Peyer's patch (tissue), 4 donors: ENCODE measurements at places on chromosomes 7 and 10. TPM values are rescaled to one million over a fixed set of nuclear protein-coding genes. Genes with fewer than 3 reads are reported as not detected.

MYOZ1 gene
- not detected for total RNA-seq

DNA sequence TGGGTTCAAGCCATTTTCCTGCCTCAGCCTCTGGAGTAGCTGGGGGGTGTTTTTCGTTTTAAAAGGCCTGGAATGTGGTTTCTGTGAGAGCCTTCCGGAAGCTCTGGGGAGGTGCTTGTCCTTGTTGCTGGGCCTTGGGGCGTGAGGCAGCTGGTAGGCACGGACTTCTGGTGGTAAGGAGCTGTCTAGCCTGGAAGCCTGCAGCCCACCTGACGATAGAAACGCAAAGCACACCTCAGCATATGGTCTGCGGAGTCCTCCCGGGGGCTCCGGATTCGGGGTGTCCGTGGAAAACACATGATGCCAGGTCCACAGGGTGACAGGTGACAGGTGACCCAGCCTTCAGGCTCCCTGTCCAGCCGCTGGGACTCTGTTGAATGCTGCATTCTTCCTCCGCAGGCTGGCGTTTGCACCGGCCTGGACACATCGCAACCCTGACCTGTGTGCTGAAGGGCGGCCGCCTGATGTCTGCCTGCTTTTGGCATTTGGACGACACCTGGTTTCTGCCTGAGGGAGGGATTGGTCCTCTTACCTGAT is 37.3 kb downstream of the INPP5A start:
- no peaks in the 10 kb centered on the region for H3K36me3 ChIP-seq
- H3K27me3 ChIP-seq: no peaks in the 10 kb centered on the region
- peaks cover 43% of the 10 kb centered on the region for H3K4me1 ChIP-seq
- H3K4me3 ChIP-seq: no peak overlapping the region
- peak; percentile 46 for DNase-seq
- H3K27ac ChIP-seq: no peak overlapping the region

ZNF425 gene
- total RNA-seq: 2.5 TPM

GRCh38 chr7:99127636-99128035 is 16.3 kb downstream of the SMURF1 start:
- H3K4me3 ChIP-seq: no peak overlapping the region
- DNase-seq: no peak
- no peak overlapping the region for H3K27ac ChIP-seq

DNA sequence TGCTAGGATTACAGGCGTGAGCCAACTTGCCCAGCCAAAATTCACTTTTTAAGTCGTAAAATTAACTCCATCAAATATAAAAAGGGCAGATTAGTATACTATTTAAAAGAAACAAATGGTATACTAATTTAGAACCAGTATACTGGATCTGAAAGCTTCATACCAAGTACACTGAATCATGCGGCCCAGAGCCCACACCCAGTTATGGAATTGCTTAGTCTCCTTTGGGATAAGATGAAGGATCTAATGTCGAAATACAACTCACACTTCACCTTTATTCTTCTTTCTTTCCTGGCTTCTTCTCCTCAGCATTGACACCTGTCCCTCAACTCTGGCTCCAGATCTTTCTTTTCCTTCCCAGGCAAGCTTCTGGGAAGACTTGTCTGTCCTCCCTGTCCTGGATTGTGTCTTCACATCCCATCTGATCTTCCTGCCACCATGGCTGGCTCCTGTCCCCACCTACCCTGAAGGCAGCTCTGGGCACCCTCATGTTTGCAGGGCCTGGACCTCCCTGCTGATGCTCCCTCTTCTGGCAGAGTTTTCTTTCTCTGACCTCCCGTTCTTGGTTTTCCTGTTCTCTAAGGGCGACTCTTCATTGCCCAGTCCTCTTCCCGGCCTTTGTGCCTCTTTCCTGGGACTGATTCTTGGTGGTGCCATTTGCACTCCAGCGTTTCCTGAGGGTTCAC is 57.8 kb upstream of the CTBP2 start:
- no peak overlapping the region for H3K27ac ChIP-seq
- no peaks in the 10 kb centered on the region for H3K36me3 ChIP-seq
- DNase-seq: no peak
- no peaks in the 10 kb centered on the region for H3K27me3 ChIP-seq
- no peaks in the 10 kb centered on the region for H3K4me1 ChIP-seq
- no peak overlapping the region for H3K4me3 ChIP-seq

SPDYE5 gene
- total RNA-seq: not detected

TAS2R3 gene
- 6.3 TPM for total RNA-seq

DNA sequence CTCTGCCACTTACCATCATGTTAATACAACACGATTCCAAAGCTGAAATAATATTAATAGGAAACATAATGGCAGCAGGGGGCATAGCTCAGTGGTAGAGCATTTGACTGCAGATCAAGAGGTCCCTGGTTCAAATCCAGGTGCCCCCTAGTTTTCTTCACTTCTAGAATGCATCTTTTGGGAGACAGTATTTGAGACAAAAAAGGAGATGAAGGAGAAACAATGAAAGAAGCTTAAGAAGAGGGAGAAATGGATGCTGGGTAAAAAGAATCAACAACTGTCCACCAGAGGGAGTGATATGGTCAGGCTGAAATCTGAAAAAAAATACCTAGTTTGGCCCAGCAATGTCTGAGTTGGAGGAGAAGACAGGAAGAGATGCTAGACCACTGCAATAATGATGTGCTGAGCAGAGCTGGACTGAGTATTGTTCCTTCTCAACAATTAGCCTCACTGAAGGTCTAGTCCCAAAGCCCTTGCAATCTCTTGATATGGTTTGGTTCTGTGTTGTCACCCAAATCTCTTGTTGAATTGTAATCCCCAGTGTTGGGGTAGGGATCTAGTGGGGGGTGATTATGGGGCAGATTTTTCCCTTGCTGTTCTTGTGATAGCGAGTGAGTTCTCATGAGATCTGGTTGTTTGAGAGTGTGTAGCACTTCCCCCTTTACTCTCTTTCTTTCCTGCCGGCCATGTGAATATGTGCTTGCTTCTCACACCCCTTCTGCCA is 48.3 kb downstream of the ZNF783 start:
- H3K27ac ChIP-seq: no peak overlapping the region
- no peaks in the 10 kb centered on the region for H3K27me3 ChIP-seq
- H3K36me3 ChIP-seq: no peaks in the 10 kb centered on the region
- no peak for DNase-seq
- H3K4me1 ChIP-seq: no peaks in the 10 kb centered on the region

DNA sequence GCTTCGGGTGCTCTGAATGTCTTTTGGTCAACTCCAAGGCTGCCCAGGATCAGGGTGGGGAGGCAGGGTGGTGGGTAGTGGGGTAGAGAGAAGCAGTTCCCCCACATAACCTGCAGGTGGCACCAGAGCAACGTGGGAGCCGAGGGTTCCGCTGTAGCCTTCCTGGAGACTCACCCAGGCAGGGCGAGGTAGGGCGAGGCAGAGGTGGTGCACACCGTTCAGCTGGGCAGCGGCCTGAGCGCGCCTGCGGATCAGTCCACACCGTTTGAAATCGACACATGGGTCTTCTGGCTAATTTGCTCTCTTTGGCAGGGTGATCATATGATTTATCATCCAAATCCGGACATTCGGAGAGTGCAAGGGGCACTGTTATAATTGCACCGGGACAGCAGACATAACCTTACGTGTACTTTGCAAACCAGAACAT is 41.4 kb upstream of the MAP3K8 start:
- DNase-seq: peak; percentile 60
- no peak overlapping the region for H3K4me3 ChIP-seq
- H3K27me3 ChIP-seq: no peaks in the 10 kb centered on the region
- no peaks in the 10 kb centered on the region for H3K36me3 ChIP-seq

- no peak overlapping the region for H3K4me3 ChIP-seq
- no peaks in the 10 kb centered on the region for H3K4me1 ChIP-seq
- H3K27ac ChIP-seq: no peak overlapping the region
- DNase-seq: no peak
- H3K36me3 ChIP-seq: no peaks in the 10 kb centered on the region
- H3K27me3 ChIP-seq: no peaks in the 10 kb centered on the region
Measured at GRCh38 chr10:20955355-20955893, 58.3 kb upstream of the NEBL start.

GRCh38 chr7:21128062-21128817 is 299.6 kb upstream of the SP4 start:
- H3K4me1 ChIP-seq: no peaks in the 10 kb centered on the region
- no peak for DNase-seq
- no peak overlapping the region for H3K4me3 ChIP-seq
- H3K27me3 ChIP-seq: no peaks in the 10 kb centered on the region
- no peak overlapping the region for H3K27ac ChIP-seq

DGKI gene
- total RNA-seq: 0.35 TPM

SPRN gene
- not detected for total RNA-seq

GIMAP5 gene
- total RNA-seq: 47.0 TPM

DNA sequence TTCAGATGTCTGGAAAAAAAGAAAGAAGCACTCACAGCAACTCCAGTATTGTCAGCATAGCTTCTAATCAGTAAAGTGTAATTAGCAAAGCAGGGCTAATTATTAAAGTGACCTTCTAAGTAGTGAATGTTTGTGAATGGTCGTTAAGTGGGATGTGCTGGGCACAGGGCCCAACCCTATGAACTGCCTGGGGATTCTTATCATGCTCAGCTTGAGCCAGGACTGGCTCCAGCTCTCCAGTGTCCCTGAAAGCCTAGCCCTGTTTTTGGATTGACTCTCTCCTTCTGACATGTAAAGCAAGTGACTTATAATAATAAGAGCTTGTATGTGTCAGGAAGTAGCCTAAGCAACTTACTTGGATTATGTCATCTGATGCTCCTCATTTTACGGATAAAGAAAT is 9.5 kb upstream of the TBX20 start:
- no peak for DNase-seq
- H3K4me1 ChIP-seq: no peaks in the 10 kb centered on the region
- H3K27ac ChIP-seq: no peak overlapping the region
- no peak overlapping the region for H3K4me3 ChIP-seq
- no peaks in the 10 kb centered on the region for H3K36me3 ChIP-seq

DNA sequence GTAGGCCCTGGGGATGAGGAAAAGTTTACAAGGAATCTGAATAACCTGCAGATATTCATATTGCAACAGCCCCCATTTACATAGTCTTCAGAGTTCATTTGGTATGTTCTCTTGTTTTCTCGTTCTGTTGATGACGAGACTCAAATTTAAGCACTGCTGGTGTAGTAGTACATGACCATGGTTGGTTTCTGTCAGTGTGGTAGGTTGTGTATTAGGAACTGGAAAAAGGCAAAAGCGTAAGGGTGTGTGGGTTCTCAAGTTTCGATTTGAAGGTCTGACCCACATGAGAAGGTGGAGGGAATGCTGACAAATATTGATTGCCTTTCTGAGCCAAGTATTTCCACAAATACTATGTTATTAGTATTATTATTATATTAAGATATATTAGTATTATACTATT is 151.7 kb downstream of the AUTS2 start:
- peaks cover 7% of the 10 kb centered on the region for H3K4me1 ChIP-seq
- H3K4me3 ChIP-seq: no peak overlapping the region
- H3K36me3 ChIP-seq: no peaks in the 10 kb centered on the region
- no peaks in the 10 kb centered on the region for H3K27me3 ChIP-seq
- no peak overlapping the region for H3K27ac ChIP-seq

DNA sequence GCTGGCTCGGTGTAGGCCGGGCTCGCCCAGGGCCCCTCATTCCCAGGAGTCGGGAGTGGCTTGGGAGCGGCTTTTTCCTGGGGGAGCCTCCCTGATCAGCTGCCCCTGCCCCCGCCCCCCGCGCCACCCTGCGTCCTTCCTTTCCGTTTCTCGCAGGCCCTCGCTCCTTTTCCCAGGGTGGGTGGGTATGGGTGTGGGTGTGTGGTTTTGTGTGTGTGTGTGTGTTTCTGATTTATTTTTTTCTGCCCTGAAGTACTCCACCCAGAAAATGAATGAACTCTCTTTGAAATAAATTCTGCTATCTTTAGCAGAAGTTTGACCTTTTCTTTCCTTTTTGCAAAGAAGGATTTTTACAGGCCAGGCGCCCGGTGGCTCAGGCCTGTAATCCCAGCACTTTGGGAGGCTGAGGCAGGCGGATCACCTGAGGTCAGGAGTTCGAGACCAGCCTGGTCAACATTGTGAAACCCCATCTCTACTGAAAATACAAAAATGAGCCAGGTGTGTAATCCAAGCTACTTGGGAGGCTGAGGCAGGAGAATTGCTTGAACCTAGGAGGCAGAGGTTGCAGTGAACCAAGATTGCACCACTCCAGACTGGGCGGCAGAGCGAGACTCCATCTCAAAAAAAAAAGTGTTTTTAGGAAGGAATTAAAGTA is 30.0 kb upstream of the AP5Z1 start:
- no peak for DNase-seq
- no peaks in the 10 kb centered on the region for H3K36me3 ChIP-seq
- H3K27me3 ChIP-seq: no peaks in the 10 kb centered on the region
- H3K27ac ChIP-seq: peak overlapping the region; percentile 93
- H3K4me3 ChIP-seq: peak overlapping the region; percentile 23

SAP25 gene
- total RNA-seq: 11.5 TPM

DNA sequence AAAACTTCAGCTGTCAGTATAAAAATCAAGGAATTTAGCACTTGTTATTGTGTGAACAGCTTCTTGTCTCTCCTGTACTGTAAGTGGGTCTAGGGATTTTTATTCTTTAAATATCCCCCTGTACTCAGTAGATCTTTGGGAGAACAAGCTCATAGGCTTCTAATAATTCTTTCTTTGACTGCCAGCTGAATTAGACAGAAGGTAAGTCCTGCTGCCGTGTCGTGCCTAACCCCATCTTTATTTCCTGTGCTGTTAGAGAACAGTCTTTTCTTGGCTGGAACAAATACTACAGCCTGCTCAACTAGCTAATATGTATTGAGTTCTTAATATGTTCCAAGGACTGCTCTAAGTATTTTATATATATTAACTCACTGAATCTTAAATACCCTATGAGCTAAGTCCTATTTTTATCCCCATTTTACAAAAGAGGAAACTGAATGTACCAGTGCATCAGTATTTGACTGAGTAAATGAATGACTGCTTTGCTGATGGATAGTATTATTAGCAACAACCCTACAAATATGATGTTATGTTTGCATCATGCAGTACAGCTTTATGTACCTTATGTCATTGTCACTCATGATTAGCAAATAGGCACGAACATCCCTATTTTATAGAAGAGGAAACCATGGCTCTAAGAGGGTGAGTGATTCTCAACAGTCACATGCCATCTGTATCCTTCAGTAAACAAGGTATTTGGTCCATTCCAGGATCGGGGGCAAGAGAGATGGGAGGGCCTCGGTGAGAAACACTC is 5.5 kb upstream of the DUSP5 start:
- no peak for DNase-seq
- H3K4me1 ChIP-seq: no peaks in the 10 kb centered on the region
- no peaks in the 10 kb centered on the region for H3K27me3 ChIP-seq
- no peak overlapping the region for H3K4me3 ChIP-seq
- no peak overlapping the region for H3K27ac ChIP-seq

- H3K4me3 ChIP-seq: no peak overlapping the region
- H3K4me1 ChIP-seq: peaks cover 3% of the 10 kb centered on the region
- no peaks in the 10 kb centered on the region for H3K27me3 ChIP-seq
- H3K27ac ChIP-seq: no peak overlapping the region
- peaks cover 45% of the 10 kb centered on the region for H3K36me3 ChIP-seq
- peak; percentile 26 for DNase-seq
Measured at GRCh38 chr10:101848408-101848807, 4.8 kb upstream of the KCNIP2 start.

PNLIPRP2 gene
- 161 TPM for total RNA-seq

- no peak overlapping the region for H3K27ac ChIP-seq
- no peak for DNase-seq
- H3K27me3 ChIP-seq: no peaks in the 10 kb centered on the region
Measured at GRCh38 chr10:125006921-125007426, 65.1 kb downstream of the ZRANB1 start.
